ENCODE measurements at places on chromosomes 6 and 20. TPM values are rescaled to one million over a fixed set of nuclear protein-coding genes. Genes with fewer than 3 reads are reported as not detected.

- H3K36me3 ChIP-seq = no peaks in the 10 kb centered on the region
- no peak overlapping the region for H3K4me3 ChIP-seq
- H3K4me1 ChIP-seq = peaks cover 9% of the 10 kb centered on the region
- no peak overlapping the region for H3K27ac ChIP-seq
- peaks cover 24% of the 10 kb centered on the region for H3K27me3 ChIP-seq
- no peak for DNase-seq
Observed at GRCh38 chr6:41420186-41420585, 84.8 kb downstream of the NCR2 start.

GRCh38 chr6:84731901-84732300 lies 32.5 kb downstream of the TBX18 start:
- H3K36me3 ChIP-seq = no peaks in the 10 kb centered on the region
- no peak overlapping the region for H3K27ac ChIP-seq
- no peak overlapping the region for H3K4me3 ChIP-seq
- no peaks in the 10 kb centered on the region for H3K4me1 ChIP-seq
- H3K27me3 ChIP-seq = no peaks in the 10 kb centered on the region

DNA sequence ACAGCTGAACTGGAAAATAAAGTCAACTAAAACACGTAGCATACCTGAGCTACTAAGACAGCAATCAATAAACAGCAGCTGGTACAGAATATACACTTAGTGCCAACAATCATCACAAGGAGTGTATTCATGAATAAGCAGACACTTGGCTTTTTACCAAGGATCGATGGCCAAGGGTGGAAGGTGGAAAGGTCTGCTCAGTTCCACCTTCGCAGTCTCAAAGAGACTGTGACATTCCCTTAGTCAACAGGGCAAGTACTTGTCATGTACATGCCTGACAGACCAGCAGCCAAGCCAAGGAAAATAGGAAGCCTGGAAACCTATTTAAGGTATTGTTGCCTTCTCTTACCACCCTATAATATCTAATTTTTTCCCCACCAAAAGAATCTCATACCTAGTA lies 21.4 kb downstream of the HBS1L start:
- H3K27ac ChIP-seq = no peak overlapping the region
- H3K4me1 ChIP-seq = peaks cover 3% of the 10 kb centered on the region
- H3K36me3 ChIP-seq = peaks cover 29% of the 10 kb centered on the region
- no peak for DNase-seq
- no peaks in the 10 kb centered on the region for H3K27me3 ChIP-seq

DNA sequence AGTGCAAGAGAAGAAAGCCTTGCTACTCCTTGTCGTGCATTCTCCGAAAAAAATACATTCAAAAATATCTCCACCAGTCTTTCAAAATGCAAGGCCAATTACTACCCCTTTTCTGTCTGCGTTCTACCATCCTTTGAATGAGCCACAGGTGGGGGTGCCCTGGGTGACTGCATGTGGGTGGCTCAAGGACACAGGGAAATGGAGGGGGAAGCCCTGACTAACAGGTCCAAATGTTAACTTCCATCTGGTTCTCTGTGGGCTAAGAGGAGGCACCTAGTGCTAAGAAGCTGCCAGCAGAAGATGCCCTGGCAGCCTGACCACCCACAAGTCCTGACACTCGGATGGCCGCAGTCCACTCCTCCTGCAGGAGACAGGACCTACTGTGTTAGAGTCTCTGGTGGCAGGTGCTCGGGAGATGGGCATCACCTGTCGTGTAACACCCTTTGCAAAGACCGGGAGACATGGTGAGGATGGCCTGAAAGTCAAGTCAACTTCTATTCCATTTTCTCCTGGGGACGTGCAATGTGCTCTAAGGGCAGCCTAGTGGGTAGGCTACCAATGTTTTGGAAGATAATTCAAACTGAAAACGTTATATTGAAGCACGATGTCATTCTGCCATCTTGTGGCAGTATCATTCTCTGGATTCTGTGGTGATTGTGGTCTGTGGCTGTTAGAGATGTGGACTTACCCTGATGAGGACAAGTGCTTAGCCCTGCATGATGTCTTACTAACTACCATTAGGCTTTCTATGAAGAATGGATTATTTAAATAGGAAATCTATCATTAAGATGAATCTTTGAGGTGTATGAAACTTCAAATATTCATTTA lies 27.4 kb upstream of the IGF2R start:
- no peak overlapping the region for H3K4me3 ChIP-seq
- DNase-seq = peak; percentile 80
- no peak overlapping the region for H3K27ac ChIP-seq
- H3K27me3 ChIP-seq = no peaks in the 10 kb centered on the region
- no peaks in the 10 kb centered on the region for H3K36me3 ChIP-seq
- peaks cover 4% of the 10 kb centered on the region for H3K4me1 ChIP-seq

PI16 gene
- total RNA-seq = 5.2 TPM

OR12D3 gene
- not detected for total RNA-seq

All from CD4-positive, alpha-beta T cell (primary cell).